ENCODE measurements at places on chromosomes 11 and 22. TPM values are rescaled to one million over a fixed set of nuclear protein-coding genes. Genes with fewer than 3 reads are reported as not detected.

- no peak for DNase-seq
Measured at GRCh38 chr11:28743061-28743550, 634.9 kb downstream of the METTL15 start.

Gene APOBEC3B
- polyA plus RNA-seq = 7.8 TPM

Gene CHST1
- polyA plus RNA-seq = 13.4 TPM

- no peak for DNase-seq
Measured at GRCh38 chr11:21105196-21105917, 436.0 kb downstream of the NELL1 start.

DNA sequence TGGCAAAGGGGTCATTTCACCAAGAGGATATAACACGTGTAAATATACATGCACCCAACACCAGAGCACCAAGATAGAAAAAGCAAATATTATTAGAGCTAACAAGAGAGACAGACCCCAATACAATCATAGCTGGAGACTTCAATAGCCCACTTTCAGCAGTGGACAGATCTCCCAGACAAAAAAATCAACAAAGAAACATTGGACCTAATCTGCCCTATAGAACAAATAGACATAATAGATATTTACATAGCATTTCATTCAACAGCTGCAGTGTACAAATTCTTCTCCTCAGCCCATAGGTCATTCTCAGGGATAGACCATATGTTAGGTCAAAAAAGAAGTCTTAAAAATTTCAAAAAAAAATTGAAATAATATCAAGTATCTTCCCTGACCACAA lies 312.8 kb downstream of the TTC28 start:
- DNase-seq = no peak

Gene OR8H3
- polyA plus RNA-seq = not detected

GRCh38 chr22:37439347-37439746 lies 12.1 kb upstream of the ELFN2 start:
- no peak for DNase-seq
